Astrocyte (in vitro differentiated cells and primary cell): ENCODE measurements at places on chromosomes 6 and 20.

DNA sequence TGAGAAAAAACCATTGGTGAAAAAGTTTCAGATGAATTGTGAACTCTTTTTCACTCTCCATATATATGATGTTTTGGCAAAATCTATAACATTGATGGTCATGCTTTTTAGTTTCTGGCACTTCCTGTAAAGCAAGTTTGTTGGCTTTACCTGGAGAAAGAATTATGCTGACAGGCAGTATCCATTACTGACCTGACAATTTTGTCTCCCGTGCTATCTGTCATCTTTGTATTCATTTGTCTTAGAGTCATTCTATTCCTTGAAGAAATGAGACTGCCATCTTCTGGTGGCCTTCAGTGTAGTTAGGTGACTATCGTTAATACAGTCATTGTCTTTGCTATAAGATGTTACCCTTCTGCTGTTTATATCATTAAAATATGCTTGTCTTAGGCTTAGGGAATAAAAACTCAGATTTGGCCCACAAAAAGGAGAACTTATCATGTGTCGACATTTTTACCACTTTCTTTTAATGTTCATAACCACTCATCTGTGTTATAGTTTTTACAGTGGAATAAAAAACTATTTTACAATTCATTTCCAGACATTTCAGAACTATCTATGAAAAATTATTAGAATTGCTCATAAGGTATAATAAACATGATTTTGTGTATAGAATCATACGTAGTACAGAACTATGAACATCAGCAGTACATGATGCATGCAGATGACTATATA, 707.0 kb downstream of the EPM2A start:
- no peak for DNase-seq

DNA sequence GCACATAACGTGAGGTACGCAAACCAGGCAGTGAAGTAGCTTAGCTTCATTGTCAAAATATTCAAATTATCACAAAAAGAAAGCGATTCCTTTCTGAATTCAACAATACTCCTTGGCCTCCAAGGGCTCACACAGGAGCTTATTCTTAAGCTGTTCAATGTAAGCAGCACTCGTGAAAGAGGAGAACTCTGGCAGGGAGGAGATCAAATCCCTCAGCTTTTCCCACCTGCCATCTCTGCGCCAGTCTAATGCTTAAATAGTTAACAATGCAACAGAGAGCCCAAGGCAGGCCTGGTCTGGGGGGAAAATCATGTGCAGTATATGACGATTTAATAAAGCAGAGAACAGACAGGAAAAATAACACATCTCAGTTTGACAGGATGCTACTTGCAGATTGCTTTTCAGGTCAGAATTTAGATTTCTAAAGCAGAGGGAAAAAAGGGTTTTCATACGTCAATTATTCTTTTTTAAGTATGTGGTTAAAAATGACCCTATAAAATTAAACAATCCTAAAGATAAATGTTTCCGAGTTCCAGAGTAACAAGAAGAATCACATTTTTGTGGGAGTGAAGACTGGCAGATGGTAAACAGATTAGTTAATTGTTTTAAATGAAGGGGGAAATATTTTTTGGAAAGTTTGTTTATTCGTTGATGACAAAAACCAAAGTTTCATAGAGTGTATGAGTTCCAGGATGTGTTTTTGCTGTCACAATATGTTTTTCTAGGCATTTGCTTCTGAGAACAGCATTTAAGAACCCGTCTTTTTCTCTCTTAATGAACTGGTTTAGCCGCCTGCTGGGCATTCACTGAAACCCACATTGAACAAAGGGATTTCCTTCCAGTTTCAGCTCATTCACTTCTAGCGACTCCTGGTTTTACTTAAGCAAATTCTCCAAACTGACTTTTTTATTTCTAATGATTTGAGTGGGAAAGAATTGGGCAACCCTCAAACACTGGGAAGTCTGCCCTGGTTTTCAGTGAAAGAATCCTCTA, 45.9 kb downstream of the PLAGL1 start:
- peak; percentile 41 for DNase-seq

- no peak for DNase-seq
These were observed 478.7 kb downstream of the HTR1B start for GRCh38 chr6:76984572-76984971.

GRCh38 chr20:41110012-41110411, 27.3 kb upstream of the PLCG1 start:
- DNase-seq, result no peak

DNA sequence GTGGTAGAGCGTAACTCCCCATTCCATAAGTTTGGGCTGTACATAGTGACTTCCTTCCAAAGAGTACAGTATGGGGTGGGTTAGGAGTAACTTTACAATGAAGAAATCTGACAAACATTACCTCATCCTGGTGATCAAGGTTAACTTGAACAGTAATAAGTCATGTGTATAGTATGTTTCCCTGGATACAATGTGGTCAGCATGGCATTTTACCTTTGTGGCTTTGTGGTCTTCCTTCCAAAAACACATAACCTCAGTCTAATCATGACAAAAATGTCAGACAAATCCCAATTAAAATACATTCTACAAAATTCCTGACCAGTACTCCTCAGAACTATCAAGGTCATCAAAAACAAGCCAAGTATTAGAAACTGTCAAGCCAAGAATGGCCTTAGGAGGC, 225.1 kb downstream of the UBE3D start:
- peak; percentile 77 for DNase-seq

GRCh38 chr6:37946057-37946456, 126.5 kb downstream of the ZFAND3 start:
- DNase-seq, result no peak

- no peak for DNase-seq
These were observed 33.9 kb upstream of the PTPRK start for GRCh38 chr6:128554302-128554701.

GRCh38 chr6:165713845-165714466, 50.9 kb upstream of the PDE10A start:
- no peak for DNase-seq

GRCh38 chr6:75337835-75338580, 53.4 kb upstream of the TMEM30A start:
- DNase-seq, result peak; percentile 19

GRCh38 chr6:40721271-40721952, 134.2 kb upstream of the LRFN2 start:
- DNase-seq, result no peak

DNA sequence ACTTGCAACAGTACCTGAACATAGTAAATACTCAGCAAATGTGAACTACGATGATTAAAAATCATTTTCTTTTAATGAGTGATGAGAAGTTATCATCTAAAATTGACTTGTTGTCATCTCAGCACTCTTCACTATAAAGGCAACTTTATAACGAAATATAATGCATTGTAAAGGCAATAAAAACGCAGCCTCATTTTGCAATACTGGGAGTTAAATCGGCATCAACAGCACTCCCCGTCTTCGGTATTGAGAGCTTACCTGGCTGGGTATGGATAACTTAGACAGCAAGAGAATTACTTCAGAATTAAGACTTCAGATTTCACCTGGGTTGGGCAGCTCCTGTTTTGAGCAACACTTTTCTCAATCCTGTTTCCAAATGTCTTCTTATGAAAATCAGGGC, 20.8 kb downstream of the NKX2-2 start:
- DNase-seq, result no peak

- peak; percentile 79 for DNase-seq
These were observed 2.1 kb downstream of the MYLIP start for GRCh38 chr6:16130932-16131387.

GRCh38 chr6:52529311-52529710, 47.5 kb downstream of the TRAM2 start:
- DNase-seq, result no peak

DNA sequence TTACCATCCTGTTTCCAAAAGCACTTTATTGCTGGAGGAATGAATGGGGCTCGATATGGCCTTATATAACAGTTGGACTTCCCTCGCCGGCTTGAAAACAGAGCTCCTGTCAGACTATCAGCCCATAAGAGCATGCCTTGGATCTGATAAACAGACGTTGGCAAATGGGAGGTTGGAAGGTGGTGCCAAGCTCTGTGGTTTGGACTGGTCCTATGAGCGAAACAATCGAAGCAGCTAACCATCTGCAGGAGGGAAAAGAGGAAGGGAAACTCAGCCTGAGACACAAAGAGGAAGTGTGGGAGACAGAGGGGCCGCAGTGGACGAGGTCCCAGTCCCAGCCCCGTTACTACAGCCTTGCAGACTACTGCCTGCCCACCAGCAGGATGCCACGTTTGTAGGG, 92.9 kb downstream of the TFAP2C start:
- DNase-seq, result no peak

DNA sequence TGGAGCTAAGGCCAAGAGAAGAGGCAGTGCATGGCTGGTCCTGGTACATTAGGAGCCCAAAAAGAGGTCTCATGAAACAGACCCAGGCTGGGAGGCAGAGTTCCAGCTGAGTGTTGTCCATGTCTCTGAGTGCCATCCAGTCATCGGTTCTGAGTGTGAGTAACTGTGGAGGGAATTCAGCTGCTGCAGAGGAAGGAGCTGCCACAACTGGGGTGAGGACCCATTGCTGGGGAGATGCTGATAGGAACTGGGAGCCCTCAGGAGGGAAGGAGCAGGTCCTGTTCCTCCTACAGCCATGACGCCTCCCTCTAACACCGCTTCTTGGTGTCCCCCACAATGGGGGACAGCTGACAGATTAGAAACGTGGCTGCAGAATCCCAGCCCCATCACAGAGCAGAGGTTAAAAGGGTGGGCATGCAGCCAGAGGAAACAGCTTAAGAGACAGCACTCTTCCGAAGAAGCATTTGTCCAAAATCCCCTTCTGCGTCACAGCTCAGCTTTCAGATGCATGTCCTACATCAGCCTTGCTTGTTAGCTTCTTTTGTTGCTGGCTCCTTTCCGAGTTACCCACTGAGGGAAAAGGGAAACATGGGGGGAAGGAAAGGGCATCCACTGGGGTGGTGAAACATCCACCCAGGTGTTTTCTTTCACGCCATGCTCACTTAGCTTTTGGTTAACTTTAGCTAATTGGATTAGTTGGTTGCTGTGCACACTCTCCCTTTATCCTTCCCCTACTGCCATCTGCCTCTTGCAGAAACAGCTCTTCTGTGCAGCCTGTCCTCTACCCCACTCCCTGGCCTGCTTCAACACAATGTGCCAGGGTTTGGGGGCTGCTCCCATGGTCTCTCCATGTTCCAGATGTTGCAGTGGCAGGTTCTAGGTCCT, 239.2 kb downstream of the SYNDIG1 start:
- DNase-seq, result no peak

DNA sequence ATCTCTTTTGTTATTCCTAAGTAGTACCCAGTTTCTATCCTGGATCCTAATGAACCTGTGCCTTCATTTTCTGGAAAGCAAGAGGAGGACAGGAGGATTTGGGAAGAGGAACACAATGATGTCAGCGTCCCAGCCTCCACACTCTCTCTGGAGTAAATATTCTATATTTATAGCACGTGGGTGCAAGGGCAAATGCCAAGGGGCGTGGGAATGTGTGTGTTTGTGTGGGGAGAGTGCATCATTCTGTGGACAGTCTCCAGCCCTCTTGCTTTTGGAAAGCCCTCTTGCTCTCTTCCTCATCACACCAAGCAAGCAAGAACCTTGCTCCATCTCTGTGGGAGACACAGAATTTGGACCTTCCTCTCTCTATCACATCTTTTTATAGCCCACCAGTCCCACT, 103.2 kb upstream of the EMILIN3 start:
- no peak for DNase-seq

GRCh38 chr6:99867026-99867425, 127.0 kb downstream of the MCHR2 start:
- no peak for DNase-seq

DNA sequence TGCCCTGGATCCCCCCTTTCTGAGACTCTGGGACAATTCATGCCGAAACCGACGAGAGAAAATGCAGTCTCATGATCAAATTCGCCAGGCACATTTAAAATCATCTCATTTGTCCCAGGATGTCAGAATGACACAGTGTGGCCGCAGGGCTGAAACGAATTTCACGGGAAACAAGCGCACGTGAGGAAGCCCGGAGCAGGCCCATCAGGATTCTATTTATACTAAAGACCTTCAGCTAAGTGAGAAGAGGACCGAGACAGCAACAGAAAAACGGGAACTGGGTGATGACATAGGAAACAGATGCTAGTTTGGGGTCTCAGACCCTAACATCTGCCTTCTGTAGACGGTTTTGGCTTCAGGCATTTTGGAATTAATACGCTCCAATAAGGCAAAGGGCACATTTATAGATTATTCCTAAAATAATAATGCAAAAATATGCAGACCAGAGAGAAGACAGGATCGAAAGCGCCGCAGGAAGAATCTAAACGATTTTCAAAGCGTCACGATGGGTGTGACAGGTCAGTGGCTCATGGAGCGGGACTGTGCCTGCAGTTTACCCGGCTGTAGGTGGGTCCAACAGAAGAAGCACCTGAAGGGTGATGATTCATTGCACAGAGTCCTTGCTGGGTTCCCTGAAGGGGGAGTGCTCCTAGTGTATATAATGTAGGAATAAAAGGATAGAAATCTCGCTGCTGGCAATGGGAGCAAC, 80.8 kb upstream of the MPC1 start:
- DNase-seq, result no peak

- DNase-seq, result no peak
These were observed 125.5 kb downstream of the ELOVL4 start for GRCh38 chr6:79821859-79822258.

DNA sequence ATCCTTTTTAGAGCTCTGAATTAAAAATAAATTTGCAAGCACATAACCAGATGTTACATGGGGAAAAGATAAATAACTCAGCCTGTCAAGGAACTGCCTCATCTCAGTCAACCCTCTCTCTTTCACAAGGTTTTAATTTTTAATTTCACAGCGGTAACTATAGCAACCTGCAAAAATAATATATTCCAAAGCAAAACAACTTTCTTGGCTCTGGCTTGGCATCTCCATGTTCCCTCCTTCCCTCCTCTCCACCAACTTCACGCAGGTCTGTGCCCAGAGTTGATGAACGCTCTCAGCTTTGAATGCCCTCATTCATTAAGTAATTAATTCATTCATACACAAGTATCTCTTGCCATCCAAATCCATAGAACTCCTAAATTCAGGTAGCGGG, 32.5 kb upstream of the SIRPA start:
- no peak for DNase-seq

- DNase-seq, result peak; percentile 8
These were observed 2.1 kb downstream of the PTPRT start for GRCh38 chr20:43187476-43188233.

- peak; percentile 3 for DNase-seq
These were observed 298.2 kb downstream of the PHACTR1 start for GRCh38 chr6:13014504-13015378.

GRCh38 chr6:166612471-166612881, 14.6 kb downstream of the RPS6KA2 start:
- DNase-seq, result no peak

DNA sequence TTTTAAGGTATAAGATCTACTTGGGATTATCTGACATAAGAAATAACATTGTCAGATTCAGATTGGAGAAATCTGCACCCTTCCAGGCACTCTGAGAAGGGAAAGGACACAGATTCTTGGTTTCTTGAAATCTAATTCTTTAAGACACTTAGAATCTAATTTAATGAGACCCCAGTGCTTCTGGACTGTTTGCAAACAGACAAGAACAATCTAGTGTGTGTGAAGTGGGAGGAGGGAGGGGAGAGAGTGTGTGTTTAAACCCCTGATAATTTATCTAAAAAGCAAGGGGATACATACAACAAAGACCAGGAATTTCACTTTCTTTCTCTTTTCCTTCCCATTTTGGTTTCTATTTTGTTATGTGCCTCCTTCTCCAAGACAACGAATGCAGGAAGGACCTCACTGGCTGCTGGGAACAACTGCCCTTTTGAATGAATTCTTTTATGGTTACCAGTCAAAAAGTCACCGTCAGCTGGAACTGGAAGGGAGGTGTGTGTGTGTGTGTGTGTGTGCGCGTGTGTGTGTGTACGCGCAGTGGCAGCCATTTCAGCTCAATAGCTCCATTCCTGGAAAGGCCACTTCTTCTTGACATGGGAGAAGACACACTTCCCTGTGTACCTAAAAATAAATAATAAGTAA, 129.4 kb downstream of the BCAS1 start:
- peak; percentile 96 for DNase-seq
